Daoy (cell line): ENCODE measurements at places on chromosomes 5 and 9. TPM values are rescaled to one million over a fixed set of nuclear protein-coding genes. Genes with fewer than 3 reads are reported as not detected.

CA9 gene
- total RNA-seq: 0.42 TPM in 1 of 2 replicates, not detected in the other

NR5A1 gene
- total RNA-seq: not detected in 2 replicates

HSD17B3 gene
- not detected in 2 replicates for total RNA-seq

DNA sequence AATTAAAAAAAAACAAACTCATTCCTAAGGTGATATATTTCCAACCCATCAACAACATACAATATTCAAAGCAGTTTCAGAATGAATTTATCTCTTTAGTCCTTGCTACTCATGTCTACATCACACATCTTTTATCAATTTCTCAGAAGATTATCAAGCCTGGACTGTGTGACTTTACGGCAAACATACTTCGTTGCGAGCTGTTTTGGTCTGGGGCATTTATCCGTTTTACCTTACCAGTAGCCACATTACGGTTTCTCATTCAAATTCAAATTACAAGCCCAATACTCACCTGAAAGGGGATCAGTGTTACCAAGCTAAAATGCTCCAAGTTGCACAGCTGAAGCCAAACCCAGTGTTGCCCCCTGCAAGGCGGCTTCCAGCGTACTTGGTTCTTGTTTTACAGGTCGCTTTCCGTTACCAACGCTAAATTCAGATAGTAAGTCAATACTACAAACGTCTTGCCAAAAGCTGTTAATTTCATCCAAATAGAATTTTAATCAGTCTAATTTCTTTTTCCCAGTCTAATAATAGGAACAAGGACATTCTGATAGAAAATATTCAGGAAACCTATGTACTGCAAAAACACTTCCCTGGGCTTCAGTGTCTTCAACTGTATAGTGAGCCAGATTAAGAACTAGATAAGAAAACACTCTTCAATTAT, 1.8 kb downstream of the HNRNPH1 start:
- DNase-seq: no peak

DNA sequence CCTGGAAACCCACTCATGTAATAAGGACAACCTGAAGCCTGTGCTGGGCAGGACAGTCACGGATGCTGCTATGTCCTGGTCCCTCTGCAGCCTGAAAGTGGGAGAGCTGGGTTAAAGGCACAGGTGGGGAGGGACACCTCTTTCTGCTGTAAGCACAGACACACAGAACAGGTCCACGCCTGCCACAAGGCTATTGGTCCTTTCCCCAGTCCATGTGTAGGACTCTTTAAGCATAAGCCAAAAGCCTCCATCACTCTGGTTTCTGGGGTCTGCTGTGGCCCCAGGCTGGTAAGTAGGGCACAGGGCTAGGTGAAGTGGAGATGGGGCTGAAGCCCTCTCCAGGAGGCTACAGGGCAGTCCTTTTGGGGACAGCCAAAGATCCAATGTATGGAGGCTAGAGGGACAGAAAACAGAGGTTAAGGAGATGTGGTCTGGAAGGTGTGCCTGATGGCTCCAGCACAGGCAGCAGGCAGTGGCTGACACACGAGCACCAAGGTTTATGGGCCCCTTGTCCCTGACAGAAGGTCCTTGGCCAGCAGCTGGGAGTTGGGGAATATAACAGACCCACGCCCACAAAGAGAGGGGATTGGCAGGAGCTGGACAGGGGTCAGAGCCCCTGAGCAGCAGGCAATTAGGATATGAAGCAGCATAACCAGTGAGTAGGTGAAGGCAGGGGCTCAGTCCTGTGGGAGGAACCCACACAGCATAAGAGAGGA, 203.6 kb upstream of the MVB12B start:
- no peak for DNase-seq

TRIM7 gene
- 6.7 and 9.0 TPM in 2 replicates for total RNA-seq

- DNase-seq: peak; percentile 65
These were observed 736 bp upstream of the GLDC start for GRCh38 chr9:6646293-6646636.

IL3 gene
- total RNA-seq: not detected in 2 replicates

DNA sequence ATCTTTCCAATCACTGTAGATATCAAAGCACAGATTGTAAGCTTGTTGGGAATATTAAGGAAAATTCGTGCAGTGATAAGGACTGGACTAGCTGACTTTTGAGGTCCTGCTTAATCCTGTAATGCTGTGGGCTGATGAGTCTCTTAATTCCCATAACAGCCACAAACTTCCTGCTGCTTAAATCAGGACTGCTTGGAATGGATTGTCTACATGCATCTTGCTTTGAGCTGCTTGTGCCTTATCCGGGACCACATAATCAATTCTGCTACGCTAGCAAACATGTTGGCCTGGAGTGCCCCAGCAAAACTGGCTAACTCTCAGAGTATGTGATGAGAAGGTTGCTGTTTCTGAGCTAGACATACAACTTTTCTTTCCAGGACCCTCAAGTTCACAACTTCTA, 79.6 kb downstream of the SNCAIP start:
- no peak for DNase-seq

DNA sequence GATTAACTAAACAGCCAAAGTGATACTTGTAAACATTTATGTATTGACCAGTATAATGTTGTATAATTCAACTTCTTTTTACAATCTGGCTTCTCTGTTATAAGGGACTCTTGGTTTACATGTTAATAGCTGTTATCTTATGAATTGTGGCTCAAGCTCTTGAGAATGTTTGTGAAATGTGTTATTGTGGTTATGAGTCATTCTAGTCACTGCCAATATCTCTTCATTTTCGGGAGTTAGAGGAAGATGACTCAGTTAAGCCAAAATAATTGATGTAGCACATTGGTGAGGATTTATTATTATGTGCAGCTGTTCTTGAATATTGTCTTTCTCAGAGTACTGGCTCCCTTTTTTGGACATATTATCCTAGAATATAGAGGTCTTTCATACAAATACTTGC, 655.2 kb upstream of the RIOK2 start:
- DNase-seq: peak; percentile 68

GRCh38 chr9:77438653-77439052, 209.5 kb downstream of the GNA14 start:
- DNase-seq: no peak

PHF24 gene
- total RNA-seq: 0.11 TPM in 1 of 2 replicates, not detected in the other

GRCh38 chr5:137937994-137938750, 48.9 kb downstream of the PKD2L2 start:
- no peak for DNase-seq

GRCh38 chr9:95903398-95903797, 27.9 kb downstream of the ERCC6L2 start:
- DNase-seq: no peak

- DNase-seq: no peak
These were observed 82.0 kb downstream of the NIPBL start for GRCh38 chr5:36958612-36959011.

CHSY3 gene
- 0.21 and 0.40 TPM in 2 replicates for total RNA-seq

DNA sequence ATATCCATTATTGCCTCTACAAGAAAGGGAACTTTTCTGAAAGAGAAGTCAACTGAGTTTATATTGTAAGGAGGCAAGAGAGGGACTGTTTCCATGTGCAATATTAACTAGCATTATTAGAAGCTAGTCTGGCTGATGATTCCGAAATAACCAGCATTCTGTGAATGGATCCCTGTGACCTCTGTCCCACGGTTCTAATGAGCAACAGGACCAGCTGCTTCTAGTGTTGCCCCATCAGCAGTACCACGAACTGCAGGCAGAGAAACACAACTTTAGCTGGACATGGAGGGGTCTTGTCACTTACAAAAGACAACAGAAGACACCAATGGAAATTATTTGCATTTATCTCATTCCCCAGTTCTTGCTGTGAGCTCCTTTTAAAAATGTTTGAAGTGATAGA, 95.4 kb downstream of the MUSK start:
- no peak for DNase-seq

GRCh38 chr5:96673127-96673526, 11.0 kb downstream of the CAST start:
- DNase-seq: no peak

DNA sequence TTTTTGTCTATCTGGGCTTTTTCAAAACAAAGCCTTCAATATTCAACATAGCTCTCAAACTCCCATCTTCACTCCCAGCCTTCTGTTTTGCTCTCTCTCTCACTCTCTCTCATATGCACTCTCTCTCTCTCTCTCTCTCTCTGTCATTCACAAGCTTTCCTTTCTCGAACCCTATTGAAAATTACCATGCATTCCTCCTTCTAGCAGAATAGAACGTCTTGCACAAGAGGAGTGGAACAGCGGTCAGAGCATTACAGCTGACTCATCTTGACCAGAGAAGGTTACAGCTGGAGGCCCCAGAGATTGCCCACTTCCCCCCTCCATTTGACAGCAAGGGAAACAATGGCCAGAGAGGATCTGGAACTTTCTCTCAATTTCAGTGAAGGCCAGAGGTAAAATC, 51.0 kb upstream of the LIFR start:
- DNase-seq: peak; percentile 60

LCP2 gene
- total RNA-seq: not detected in 2 replicates

GRCh38 chr5:159095866-159096242, 3.9 kb downstream of the EBF1 start:
- no peak for DNase-seq

DNA sequence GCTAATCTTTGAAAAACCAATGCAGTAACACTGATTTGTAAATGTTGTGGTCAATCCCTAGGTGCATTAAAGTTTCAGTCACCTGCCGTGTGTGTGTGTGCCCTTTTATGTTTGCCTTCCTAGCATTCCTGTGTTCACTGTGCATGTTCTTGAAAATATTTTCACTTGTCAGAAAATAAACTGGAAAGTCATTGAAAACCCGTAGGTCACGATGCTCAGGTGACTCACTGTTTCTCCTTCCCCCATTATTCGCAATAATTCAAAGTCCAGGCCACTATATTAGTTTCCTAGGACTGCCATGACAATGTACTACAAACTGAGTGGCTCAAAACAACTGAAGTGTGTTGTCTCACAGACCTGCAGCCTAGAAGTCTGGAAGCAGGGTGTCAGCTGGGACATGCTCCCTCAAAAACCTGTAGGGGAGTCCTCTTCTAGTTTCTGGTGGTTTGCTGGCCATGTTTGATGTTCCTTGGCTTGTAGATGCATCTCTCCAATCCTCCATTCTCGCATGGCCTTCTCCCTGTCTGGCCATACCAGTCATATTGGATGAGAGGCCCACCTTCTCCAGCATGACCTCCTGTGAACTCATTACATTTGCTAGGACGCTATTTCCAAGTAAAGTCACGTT, 29.3 kb downstream of the MARVELD2 start:
- DNase-seq: no peak
